ENCODE measurements at places on chromosomes 13 and 19.

DNA sequence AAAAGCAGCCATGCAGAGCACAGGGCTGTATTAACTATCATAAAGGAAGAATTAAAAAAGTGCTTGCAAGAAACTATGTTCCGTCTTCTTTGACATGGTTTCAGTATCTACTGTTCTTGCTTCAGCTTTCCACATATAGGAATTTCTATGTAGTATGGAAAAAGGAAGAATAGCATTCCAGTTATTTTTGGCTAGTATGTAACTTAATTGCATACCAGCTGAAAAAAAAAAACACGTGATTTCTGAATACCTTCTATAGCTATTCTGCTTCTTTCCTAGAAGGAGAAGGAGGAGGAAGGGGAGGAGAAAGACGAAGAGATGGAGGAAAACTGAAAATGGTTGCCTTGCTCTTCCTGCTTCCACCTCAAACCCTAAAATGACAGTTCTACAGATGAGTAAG, 619.0 kb downstream of the KCTD12 start:
- DNase-seq, result no peak

GRCh38 chr19:5434970-5435641, 20.1 kb upstream of the ZNRF4 start:
- no peak for DNase-seq

- DNase-seq, result no peak
These were observed 7.6 kb upstream of the ECH1 start for GRCh38 chr19:38838986-38839761.

DNA sequence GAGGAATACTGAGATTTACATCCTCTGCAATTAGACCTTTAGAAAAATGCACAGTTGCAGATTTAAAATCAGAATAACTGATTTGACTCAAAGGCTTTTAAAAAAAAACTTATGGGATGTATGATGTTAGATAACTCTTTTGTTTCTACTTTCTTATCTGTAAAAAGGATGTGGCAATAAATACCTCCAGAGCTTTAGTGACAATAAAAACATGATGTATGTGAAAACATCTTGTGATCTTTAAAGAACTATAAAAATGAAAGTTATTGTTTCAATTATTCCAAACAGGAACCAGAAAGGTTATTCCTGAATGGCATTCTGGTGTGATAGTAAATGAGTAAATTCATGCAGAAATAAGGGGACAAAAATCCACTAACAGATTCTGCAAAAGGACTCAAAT, 2712.2 kb upstream of the PCDH20 start:
- DNase-seq, result no peak

- DNase-seq, result no peak
These were observed 7.0 kb upstream of the MAP2K2 start for GRCh38 chr19:4130744-4131438.

DNA sequence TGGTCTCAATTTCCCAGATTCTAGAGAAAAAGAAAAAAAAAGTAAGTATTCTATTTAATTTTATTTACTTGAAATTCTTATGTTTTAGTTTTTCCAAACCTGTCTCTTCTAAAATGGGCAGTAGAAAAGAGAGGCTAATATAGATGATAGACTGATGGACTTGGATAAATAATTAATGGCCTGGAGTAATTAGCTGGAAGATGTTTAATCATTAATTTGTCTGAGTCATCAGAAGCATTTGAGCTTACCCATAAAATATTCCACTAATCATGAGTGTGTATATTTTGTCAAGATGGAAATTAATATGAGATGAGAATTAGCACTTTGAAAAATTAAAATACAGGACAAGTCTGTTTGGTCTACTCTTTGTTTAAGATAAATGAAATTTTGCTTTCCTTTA, 212.1 kb upstream of the MIR17HG start:
- no peak for DNase-seq

GRCh38 chr19:51698296-51698695, 5.2 kb downstream of the SPACA6 start:
- DNase-seq, result no peak

GRCh38 chr19:17784201-17785008, 10.5 kb upstream of the B3GNT3 start:
- peak; percentile 76 for DNase-seq

GRCh38 chr13:39952249-39953233, 297.1 kb downstream of the COG6 start:
- no peak for DNase-seq

DNA sequence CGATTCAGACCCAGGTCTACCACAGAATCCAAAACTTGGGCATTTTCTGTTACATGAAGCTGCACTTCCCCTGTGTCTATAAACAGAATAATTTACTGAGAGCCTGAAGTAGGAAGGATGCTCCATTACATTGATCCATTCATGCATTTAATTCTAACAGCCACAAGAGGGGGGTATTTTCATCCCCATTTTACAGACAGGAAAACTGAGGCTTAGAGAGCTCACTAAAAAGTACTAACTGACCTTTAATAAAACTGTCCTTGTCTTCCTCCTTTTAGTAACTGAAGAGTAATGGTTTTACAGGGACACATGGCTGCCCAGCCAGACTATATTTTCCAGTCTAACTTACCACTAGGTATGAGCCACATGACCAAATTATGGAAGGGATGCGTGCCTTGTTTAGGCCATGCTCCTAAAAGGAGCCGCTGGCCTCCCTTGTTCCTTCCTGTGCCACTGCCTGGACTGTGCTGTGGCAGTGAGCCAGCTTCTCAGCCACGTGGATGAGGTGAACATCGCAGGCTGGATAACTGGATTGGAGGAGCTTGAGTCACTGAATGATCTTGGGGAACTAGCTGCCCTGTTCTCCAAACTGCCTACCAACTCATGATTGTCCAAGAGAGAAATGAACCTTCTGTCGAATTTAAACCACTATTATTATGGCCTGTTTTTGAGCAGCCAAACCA, 108.3 kb downstream of the DOCK9 start:
- no peak for DNase-seq

DNA sequence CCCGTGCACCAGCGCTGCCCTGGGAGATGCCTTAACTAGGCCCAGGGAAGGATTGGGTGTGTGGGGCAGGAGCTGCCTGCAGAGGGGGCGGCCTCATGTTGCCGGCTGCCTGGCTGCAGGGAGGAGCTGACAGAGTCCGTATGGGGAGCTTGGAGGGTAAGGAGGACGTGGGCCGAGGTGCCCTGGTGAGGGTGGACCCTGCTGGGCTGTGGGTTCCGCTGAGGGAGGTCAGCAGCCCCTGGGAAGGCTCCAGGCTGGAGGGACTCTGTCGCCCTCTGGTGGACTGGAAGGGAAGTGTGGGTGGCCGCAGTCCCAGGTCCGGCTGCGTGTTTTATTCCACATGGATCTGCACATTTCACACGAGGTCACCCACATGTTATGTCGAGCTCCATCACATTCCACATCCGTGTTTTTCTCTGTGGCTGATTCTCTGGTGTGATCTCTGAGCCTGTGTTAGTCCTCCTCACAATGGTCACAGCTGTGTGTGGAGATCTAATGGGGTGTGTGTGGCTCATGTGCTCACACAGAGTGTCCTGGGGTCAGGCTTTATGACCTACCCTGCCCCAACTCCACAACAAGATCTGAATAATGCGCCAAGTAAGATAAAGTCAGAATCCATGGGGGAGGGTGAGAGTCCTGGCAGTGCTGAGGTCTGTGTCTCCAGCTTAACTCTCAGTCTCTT, 1.8 kb upstream of the CEACAM8 start:
- DNase-seq, result peak; percentile 65

GRCh38 chr13:49620170-49620621, 8.1 kb upstream of the ARL11 start:
- no peak for DNase-seq

- DNase-seq, result no peak
These were observed 1.1 kb downstream of the PLIN5 start for GRCh38 chr19:4533835-4534424.

DNA sequence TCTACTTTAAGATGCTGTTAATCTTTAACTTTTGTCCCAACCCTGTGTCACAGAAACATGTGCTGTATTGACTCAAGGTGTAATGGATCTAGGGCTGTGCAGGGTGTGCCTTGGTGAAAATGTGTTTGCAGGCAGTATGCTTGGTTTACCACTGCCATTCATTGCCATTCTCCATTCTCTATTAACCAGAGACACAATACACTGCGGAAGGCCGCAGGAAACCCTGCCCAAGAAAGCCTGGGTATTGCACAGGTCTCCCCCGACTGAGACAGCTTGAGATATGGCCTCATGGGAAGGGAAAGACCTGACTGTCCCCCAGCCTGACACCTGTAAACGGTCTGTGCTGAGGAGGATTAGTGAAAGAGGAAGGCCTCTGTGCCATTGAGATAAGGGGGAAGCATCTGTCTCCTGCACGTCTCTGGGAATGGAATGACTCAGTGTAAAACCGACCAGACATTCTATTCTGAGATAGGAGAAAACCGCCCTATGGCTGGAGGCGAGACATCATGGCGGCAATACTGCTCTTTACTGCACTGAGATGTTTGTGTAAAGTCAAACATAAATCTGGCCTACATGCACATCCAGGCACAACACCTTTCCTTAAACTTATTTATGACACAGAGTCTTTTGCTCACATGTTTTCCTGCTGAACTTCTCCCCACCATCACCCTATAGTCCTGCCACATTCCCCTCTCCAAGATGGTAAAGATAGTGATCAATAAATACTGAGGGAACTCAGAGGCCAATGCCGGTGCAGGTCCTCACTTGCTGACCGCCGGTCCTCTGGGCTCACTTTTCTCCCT, 13.1 kb upstream of the ZNF888 start:
- DNase-seq, result no peak

- DNase-seq, result no peak
These were observed 475.4 kb upstream of the ARGLU1 start for GRCh38 chr13:107043021-107043956.

DNA sequence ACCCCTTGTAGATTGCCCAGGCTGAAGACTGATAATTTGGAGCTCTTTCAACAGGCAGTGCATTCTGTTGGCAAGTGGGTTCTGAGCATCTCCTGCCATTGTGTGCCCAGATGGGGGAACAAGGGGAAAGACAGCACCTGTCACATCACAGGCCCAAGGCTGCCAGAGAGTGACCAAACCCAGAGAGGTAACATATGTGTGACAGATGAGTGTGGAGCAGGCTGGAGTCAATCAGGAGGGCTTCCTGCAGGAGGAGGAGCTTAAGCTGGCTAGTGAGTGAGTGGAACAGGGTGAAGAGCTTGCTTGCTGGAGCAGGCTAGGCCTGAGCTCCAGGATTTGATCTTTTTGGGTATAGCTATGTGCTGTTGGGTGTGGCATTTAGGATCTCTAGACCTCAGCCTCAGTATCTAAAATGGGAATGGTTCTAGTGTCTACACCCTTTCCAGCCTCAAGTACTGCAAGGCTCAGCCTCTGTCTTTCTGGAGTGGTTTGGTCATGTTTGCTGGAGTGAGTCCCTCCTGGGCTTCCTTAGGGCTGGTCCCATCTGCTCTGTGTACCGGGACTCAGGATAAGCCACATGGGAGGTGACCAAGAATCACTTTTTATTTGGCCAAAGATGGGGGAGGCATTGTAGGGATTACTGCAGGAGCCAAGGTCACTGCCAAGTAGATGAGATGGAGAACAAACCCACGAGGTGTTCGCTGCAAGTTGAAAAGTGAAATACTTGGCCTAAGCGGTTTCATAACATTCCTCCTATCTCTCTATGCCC, 152.4 kb upstream of the TSHZ3 start:
- no peak for DNase-seq

DNA sequence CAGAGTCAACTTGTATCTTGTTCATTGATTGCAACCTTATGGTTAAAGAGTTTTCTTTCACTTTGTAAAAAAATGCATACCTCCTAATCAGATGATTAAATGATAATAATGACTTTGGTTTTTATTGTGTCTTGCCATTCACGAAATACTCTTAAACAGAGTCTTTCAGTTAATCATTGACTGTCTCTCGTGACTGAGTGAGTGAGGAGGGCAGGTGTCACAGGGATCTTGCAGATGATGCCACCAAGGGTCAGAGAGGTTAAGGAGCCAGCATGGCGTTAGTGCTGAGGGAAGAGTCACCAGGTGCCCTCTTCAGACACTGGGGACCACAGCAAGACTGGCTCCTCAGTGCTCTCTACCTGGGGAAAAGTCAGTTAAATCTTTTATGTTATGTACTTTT, 8.0 kb downstream of the GPATCH1 start:
- DNase-seq, result no peak

DNA sequence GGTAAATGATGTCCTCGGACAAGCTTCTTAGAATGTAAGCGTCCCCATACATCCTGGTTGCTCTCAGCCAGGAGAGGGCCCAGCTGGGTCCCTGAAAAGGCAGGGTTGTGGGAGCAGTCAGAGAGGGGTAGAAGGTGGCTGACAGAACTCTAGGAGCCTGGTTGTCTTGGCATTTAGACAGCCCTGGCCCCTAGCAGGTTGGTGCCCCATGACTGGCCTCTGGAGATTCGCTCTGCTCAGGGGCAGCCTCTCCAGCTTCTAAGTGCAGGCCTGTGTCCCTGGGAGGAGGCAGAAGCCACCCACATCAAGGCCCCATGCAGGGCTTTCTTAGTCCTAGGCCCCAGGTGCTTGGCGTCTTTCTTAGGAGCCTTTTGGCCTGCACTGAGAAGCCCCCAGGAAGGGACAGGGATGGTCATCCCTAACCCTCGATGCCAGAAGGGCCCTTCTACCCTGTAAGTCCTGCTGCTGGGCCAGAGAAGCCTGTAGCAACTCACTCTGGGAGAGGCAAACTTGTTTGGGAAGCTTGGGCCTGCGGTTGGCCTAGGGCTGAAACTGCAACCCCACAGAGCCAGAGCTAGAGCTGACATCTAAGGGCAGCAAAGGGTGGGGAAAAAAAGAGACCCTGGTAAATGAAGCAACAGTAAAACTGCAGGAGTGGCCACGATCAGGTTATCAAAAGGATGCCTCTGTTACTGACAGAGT, 2.8 kb upstream of the CDX2 start:
- DNase-seq, result no peak

DNA sequence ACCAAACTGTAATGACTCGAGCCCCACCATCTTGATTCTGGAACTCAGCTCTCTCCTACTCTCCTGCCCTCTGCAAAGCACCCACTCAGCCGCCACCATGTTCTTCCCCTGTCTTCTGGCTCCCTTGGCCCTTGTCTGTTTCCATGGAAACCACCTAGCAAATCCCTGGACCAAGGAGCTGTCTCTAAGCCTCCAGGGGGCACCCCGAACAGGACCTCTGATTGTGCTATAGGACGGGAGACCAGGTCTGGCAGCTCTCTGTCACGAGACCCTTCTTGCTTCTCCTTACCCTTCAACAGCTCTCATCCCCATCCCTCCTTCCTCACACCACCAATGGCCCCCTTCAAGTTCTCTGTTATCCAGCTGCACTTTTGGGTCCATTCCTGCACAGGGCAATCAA, 277.7 kb upstream of the ZNF507 start:
- DNase-seq, result no peak

- DNase-seq, result no peak
These were observed 31.6 kb upstream of the POP4 start for GRCh38 chr19:29574510-29574909.

- no peak for DNase-seq
These were observed 2.1 kb downstream of the PRMT1 start for GRCh38 chr19:49678985-49679770.
